ENCODE measurements at places on chromosomes 11 and 22. TPM values are rescaled to one million over a fixed set of nuclear protein-coding genes. Genes with fewer than 3 reads are reported as not detected.
A peak's percentile ranks its signal among the peaks of the same experiment; 100 is the strongest.

The ENTHD1 gene
- total RNA-seq, result not detected

- H3K36me3 ChIP-seq, result peaks cover 41% of the 10 kb centered on the region
- no peaks in the 10 kb centered on the region for H3K27me3 ChIP-seq
- H3K4me3 ChIP-seq, result no peak overlapping the region
- no peaks in the 10 kb centered on the region for H3K4me1 ChIP-seq
- no peak overlapping the region for H3K27ac ChIP-seq
- no peak for DNase-seq
These were observed 37.0 kb downstream of the CDPF1 start for GRCh38 chr22:46213052-46213451.

The KRTAP5-6 gene
- not detected for total RNA-seq

DNA sequence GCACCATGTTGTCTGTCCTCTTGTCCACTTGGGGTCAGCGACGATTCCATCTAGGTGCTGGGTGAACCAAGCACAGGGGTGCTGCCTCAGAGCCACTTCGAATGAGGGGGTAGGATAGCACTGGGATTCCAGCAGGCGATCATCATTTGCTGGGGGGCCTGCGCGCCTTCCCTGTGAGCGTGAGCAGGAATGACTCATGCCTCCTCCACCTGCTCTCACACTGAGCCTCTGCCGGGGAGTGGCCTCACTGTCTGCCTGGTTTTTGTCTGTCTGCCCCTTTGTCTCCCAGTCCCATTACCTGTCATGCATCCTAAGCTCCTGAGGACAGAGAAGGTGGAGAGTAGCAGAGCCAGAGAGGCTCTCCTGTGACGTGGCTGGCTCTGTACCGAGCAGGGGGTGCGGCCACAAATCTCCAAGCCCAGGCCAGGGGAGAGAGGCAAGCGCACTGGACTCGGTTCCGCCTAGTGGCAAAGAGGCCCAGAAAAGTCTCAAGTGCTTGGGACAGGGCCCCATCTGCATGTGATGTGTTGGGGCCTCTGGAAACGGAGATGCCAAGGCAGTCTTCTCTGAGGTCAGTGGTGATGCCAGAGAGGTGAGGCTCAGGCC lies 30.8 kb downstream of the RSPH14 start:
- no peaks in the 10 kb centered on the region for H3K36me3 ChIP-seq
- H3K4me3 ChIP-seq, result no peak overlapping the region
- no peaks in the 10 kb centered on the region for H3K27me3 ChIP-seq
- no peaks in the 10 kb centered on the region for H3K4me1 ChIP-seq
- DNase-seq, result no peak

- no peak overlapping the region for H3K27ac ChIP-seq
- no peak overlapping the region for H3K4me3 ChIP-seq
- DNase-seq, result no peak
- no peaks in the 10 kb centered on the region for H3K36me3 ChIP-seq
- H3K27me3 ChIP-seq, result no peaks in the 10 kb centered on the region
- no peaks in the 10 kb centered on the region for H3K4me1 ChIP-seq
These were observed 92.5 kb upstream of the PRDM11 start for GRCh38 chr11:45053736-45054446.

GRCh38 chr11:43920598-43921419 lies 21.6 kb upstream of the C11orf96 start:
- peaks cover 27% of the 10 kb centered on the region for H3K36me3 ChIP-seq
- H3K27ac ChIP-seq, result peak overlapping the region; percentile 84

GRCh38 chr11:133829566-133829965 lies 15.7 kb downstream of the SPATA19 start:
- no peak for DNase-seq
- no peaks in the 10 kb centered on the region for H3K4me1 ChIP-seq
- H3K27me3 ChIP-seq, result no peaks in the 10 kb centered on the region
- H3K27ac ChIP-seq, result no peak overlapping the region

DNA sequence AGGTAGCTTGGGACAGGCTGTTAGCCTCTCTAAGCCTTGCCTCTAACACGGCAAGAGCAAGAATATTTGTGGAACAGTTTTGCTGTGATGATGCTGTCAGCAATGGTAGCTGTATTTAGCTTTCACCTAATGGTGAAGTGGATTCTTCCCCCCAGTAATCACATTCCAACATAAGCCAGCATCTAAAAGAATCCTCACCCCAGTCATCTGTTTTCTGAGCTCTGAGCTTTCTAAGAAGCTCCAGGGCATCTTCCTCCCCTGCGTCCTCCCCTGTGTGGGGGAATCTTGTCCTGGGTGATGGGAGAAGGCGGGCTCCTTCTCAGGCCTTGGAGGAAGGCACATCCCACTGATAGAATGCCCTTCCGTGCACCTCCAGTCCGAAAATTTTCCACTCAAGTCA lies 367.6 kb downstream of the BRD1 start:
- H3K36me3 ChIP-seq, result no peaks in the 10 kb centered on the region
- no peak overlapping the region for H3K27ac ChIP-seq
- no peak for DNase-seq
- no peak overlapping the region for H3K4me3 ChIP-seq
- H3K4me1 ChIP-seq, result no peaks in the 10 kb centered on the region
- H3K27me3 ChIP-seq, result no peaks in the 10 kb centered on the region

The RAC2 gene
- 2.9 TPM for total RNA-seq

DNA sequence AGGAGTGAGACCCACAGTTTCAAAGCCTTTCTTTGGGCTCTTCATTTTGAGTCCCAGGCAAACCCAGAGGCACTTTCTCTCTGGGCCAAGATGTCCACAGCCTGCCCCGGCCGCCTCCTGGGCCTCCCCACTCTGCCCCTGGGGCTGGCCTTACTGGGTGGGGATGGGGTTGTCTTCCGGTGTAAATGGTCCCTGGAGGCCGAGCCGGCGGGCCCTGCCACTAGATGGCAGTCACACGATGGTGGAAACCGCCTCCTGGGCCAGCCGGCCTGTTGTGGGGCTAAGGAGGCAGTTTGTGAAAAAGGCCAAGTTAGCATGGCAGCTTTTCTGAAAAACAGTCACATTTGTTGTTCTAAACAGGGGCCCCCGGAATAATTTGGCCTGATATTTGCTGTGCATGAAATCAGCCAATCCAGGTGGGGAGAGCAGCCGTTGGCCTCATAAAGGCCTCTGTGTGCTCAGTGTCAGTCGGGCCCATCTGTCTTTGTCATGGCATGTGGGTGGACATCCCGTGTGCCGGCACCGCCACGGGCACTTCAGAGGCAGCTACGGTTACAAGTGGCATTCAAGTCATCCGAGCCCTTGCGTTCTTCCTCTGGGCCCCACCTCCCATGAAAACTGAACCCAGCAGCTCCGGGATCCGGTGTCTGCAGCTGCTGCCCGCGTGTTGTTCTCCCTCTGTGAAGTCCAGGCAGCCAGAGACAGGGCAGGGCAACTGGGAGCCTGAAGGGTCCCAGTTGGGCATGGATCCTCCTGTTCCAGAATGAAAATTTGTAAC lies 6.5 kb downstream of the MRPL23 start:
- no peak overlapping the region for H3K4me3 ChIP-seq
- no peaks in the 10 kb centered on the region for H3K27me3 ChIP-seq
- no peak overlapping the region for H3K27ac ChIP-seq
- no peaks in the 10 kb centered on the region for H3K4me1 ChIP-seq

GRCh38 chr11:35030716-35031213 lies 108.2 kb upstream of the CD44 start:
- H3K36me3 ChIP-seq, result no peaks in the 10 kb centered on the region
- peaks cover 12% of the 10 kb centered on the region for H3K4me1 ChIP-seq
- DNase-seq, result peak; percentile 83
- H3K4me3 ChIP-seq, result no peak overlapping the region

- DNase-seq, result no peak
- no peaks in the 10 kb centered on the region for H3K36me3 ChIP-seq
- H3K27ac ChIP-seq, result no peak overlapping the region
- H3K27me3 ChIP-seq, result no peaks in the 10 kb centered on the region
These were observed 18.1 kb upstream of the KLHL35 start for GRCh38 chr11:75450826-75451821.

The USH1C gene
- not detected for total RNA-seq

The YPEL1 gene
- total RNA-seq, result 11.5 TPM

- H3K27me3 ChIP-seq, result no peaks in the 10 kb centered on the region
- no peaks in the 10 kb centered on the region for H3K4me1 ChIP-seq
- no peak for DNase-seq
These were observed 104.0 kb downstream of the PDE2A start for GRCh38 chr11:72569966-72570892.

GRCh38 chr11:67645521-67646461 lies 4.7 kb downstream of the ACY3 start:
- DNase-seq, result no peak
- no peaks in the 10 kb centered on the region for H3K36me3 ChIP-seq
- no peaks in the 10 kb centered on the region for H3K27me3 ChIP-seq
- H3K4me1 ChIP-seq, result no peaks in the 10 kb centered on the region
- no peak overlapping the region for H3K27ac ChIP-seq

The OOSP2 gene
- not detected for total RNA-seq

GRCh38 chr11:128227466-128227865 lies 359.9 kb downstream of the ETS1 start:
- H3K4me1 ChIP-seq, result no peaks in the 10 kb centered on the region
- no peak overlapping the region for H3K4me3 ChIP-seq
- no peaks in the 10 kb centered on the region for H3K36me3 ChIP-seq
- DNase-seq, result no peak
- no peak overlapping the region for H3K27ac ChIP-seq

- H3K4me3 ChIP-seq, result no peak overlapping the region
- H3K4me1 ChIP-seq, result no peaks in the 10 kb centered on the region
- peak overlapping the region; percentile 71 for H3K27ac ChIP-seq
- no peaks in the 10 kb centered on the region for H3K27me3 ChIP-seq
- H3K36me3 ChIP-seq, result peaks cover 40% of the 10 kb centered on the region
These were observed 24.1 kb downstream of the NEAT1 start for GRCh38 chr11:65446446-65447277.

DNA sequence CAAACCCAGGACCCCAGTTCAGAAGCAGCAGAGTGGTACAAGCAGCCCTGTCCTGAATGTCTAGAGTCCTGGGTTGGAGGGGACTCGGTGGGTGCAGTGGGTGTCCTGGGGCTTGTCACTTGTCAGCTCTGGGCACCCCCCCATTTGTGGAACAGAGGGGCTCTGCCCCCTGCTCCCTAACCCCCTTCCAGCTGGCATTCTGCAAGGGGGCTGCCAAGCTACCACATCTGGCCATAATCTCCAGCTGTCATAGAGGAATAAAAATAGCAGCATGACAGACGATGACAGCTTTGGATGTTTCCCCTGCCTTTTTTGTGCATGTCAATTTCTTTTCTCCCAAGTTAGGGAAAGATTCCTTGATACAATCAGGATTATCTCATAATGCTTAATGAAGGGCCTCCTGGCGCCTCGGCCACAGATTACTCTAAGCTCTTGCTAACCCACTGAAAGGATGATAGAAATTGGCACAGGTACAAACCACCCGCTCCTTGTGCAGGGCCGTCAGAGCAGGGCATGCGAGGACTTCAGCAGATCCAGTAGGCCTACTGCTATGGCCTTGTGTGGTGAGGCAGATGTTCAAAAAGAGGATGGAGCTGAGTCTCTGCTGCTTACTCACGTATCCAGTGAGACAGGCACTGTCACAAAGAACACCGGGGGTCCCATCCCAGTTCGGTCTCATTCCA lies 83.0 kb downstream of the ISX start:
- H3K27ac ChIP-seq, result no peak overlapping the region
- DNase-seq, result no peak
- no peaks in the 10 kb centered on the region for H3K4me1 ChIP-seq
- H3K4me3 ChIP-seq, result no peak overlapping the region
- no peaks in the 10 kb centered on the region for H3K36me3 ChIP-seq

The VSTM5 gene
- total RNA-seq, result not detected

GRCh38 chr22:49139492-49140151 lies 688.1 kb downstream of the BRD1 start:
- no peak for DNase-seq
- no peaks in the 10 kb centered on the region for H3K36me3 ChIP-seq
- no peaks in the 10 kb centered on the region for H3K27me3 ChIP-seq
- H3K27ac ChIP-seq, result no peak overlapping the region

The CHADL gene
- total RNA-seq, result 16.1 TPM

DNA sequence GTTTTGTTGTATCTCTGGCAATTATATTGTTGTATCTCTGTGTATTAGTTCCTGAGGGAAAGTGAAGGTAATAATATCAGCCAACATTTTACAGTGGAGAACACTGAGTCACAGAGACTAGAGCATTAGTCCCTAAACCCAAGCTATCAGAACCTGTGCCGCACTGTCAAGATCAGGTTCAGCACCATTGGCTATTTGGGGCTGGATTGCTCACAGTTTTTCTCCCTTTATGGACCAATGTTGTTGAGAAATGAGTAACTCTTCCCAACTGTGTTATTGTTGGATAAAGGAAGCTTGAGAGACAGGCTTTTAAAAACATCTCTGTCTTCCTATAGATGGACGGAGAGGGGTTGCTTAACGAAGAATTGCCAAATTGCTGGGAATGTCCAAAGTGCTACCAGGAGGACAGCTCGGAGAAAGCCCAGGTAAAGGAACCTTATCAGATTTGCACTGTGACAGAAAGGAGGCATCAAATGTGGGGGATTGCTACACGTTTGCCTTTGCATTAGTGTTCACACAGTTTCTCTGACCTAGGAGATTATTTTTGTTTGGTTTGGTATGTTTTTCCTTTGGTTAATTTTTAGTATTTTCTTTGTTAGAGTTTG lies 18.2 kb upstream of the GRK2 start:
- H3K27me3 ChIP-seq, result no peaks in the 10 kb centered on the region
- peaks cover 23% of the 10 kb centered on the region for H3K4me1 ChIP-seq
- H3K4me3 ChIP-seq, result no peak overlapping the region
- H3K27ac ChIP-seq, result no peak overlapping the region
- DNase-seq, result no peak

The TEX54 gene
- not detected for total RNA-seq

- no peaks in the 10 kb centered on the region for H3K27me3 ChIP-seq
- no peak for DNase-seq
- H3K27ac ChIP-seq, result no peak overlapping the region
- H3K36me3 ChIP-seq, result no peaks in the 10 kb centered on the region
- H3K4me3 ChIP-seq, result no peak overlapping the region
- H3K4me1 ChIP-seq, result no peaks in the 10 kb centered on the region
These were observed 354.6 kb downstream of the DDX10 start for GRCh38 chr11:109019342-109019936.

DNA sequence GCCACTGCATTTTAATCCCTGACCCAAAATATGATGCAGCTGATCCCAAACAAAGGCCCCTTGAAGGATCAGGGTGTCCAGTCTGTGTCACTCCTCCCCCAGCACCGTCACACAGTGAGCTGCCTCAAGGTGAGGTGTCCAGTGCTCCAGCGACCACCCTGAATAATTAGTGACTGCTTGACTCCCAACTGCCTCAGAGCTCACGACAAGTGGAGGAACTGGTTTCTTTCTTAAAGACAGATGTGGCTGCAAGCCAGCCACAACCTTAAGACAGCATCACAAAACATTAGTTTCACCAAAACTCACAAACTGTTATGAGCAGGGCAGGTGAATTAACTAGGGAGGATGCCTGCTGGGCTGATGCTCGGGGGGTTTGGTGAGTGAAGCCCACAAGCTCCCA lies 74.6 kb downstream of the PIWIL3 start:
- H3K27me3 ChIP-seq, result no peaks in the 10 kb centered on the region
- H3K36me3 ChIP-seq, result no peaks in the 10 kb centered on the region
- H3K4me3 ChIP-seq, result no peak overlapping the region
- DNase-seq, result no peak
- no peak overlapping the region for H3K27ac ChIP-seq

GRCh38 chr11:33716243-33716642 lies 15.6 kb upstream of the C11orf91 start:
- H3K36me3 ChIP-seq, result peaks cover 93% of the 10 kb centered on the region
- no peak for DNase-seq
- H3K27me3 ChIP-seq, result no peaks in the 10 kb centered on the region
- H3K27ac ChIP-seq, result peak overlapping the region; percentile 50
- no peak overlapping the region for H3K4me3 ChIP-seq
- peaks cover 69% of the 10 kb centered on the region for H3K4me1 ChIP-seq

- DNase-seq, result no peak
- no peak overlapping the region for H3K4me3 ChIP-seq
- no peaks in the 10 kb centered on the region for H3K27me3 ChIP-seq
- no peaks in the 10 kb centered on the region for H3K4me1 ChIP-seq
- H3K36me3 ChIP-seq, result no peaks in the 10 kb centered on the region
- H3K27ac ChIP-seq, result no peak overlapping the region
These were observed 174.1 kb downstream of the MN1 start for GRCh38 chr22:27627444-27627833.

The CRYBB3 gene
- not detected for total RNA-seq
